ENCODE measurements at places on chromosomes 7 and 10.

GRCh38 chr7:50149369-50149768 lies 56.3 kb upstream of the ZPBP start:
- no peak for DNase-seq

GRCh38 chr10:49034925-49035324 lies 80.4 kb downstream of the VSTM4 start:
- DNase-seq = no peak

GRCh38 chr10:89206402-89207180 lies 526 bp downstream of the CH25H start:
- DNase-seq = no peak

DNA sequence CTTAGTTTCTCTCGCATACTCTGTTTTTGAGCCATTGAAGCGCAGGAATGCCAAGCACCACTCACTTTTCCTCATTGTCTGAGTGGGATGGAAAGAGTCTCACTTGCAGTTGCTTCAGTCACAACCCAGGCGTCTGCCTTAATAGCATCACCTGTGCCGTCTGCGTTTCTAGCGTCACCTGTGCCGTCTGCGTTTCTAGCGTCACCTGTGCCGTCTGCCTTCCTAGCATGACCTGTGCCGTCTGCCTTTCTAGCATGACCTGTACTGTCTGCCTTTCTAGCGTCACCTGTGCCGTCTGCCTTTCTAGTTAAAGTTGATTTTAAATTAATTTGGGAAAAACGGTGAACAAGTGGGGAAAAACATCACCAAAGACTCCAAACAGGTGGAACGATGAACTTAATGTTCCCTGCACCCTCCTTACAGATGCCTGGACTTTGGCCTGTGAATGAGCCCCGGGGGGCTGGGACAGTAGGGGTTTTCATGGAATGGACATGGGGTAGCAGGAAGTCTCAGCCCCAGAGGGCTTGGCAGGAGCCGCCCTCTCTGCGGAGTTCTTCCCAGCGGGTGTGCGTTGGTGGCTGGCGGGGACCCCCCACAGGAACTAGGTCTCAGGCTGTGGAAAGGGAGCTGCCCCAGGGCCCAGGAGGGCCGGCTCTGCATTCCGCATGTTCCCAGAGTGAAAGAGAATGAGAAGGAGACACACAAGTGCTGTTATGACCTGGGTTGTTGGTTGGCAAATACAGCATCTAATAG lies 3.5 kb downstream of the ZNF511 start:
- DNase-seq = no peak

GRCh38 chr7:104469166-104469820 lies 140.9 kb downstream of the LHFPL3 start:
- no peak for DNase-seq

DNA sequence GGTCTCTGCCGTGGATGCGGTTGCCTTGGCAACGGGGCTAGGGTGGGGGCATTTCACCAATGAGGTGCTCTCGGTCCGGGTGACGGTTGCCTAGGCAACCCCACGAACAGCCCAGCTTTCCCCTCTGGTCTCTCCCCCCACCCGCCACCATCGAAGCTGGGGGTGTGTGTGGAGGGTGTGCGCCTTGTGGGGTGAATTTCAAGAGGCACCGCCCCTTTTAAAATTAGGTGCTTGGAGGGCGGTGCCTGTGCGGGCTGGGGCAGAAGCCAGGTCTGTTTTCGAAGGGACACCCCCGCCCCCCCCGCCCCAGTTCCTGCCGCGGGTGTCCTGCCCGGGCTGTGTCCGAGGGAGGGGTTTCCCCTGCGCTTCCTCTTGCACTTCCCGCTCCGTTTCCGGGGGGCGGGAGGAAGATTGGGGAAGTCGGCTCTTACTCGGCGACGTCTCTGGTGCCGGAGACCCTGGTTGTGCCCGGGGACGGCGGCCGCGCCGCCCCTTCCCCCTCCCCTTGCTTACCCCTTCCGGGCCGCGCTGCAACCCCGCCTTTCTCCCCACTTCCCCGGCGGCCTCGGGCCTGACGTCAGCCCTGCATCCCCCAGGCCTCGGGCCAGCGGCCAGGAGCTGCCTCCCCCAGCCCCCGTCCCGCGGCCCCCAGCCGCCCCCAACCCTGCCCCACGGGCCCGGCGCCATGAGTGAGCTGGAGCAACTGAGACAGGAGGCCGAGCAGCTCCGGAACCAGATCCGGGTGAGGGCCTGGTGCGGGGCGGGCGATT lies 2.2 kb downstream of the GNB2 start:
- DNase-seq = no peak

DNA sequence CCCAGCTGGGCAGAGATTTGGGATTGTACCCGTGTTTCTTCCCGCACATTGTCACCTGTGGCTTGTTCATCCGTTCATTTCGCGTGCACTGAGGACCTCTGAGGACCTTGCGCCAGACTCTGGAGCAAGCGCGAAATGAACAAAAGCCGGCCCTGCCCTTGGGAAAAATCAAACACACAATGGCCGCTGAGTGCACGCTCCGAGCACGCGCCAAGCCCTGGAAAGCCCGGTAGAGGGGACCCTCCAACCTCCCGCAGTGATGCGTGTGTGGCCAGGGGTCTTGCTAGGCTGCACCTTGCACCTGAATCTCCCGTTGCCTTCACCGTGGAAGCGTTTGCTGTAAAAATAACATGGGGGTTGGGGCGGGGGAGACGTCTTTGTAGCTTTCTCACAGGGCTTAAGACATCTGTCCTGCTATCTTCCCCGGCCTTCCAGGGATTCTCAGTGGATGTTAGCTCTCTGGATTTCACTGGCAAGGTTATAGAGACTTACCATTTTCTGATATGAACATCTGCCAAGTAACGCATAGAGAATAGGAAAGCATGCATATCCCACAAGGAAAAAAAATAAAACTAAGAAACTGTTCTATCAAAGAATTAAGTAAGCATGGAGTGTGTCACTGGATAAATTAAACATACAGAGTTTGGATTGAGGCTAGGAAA lies 37.3 kb downstream of the ZNF777 start:
- DNase-seq = no peak

GRCh38 chr10:128092454-128092853 lies 33.8 kb downstream of the MKI67 start:
- no peak for DNase-seq

DNA sequence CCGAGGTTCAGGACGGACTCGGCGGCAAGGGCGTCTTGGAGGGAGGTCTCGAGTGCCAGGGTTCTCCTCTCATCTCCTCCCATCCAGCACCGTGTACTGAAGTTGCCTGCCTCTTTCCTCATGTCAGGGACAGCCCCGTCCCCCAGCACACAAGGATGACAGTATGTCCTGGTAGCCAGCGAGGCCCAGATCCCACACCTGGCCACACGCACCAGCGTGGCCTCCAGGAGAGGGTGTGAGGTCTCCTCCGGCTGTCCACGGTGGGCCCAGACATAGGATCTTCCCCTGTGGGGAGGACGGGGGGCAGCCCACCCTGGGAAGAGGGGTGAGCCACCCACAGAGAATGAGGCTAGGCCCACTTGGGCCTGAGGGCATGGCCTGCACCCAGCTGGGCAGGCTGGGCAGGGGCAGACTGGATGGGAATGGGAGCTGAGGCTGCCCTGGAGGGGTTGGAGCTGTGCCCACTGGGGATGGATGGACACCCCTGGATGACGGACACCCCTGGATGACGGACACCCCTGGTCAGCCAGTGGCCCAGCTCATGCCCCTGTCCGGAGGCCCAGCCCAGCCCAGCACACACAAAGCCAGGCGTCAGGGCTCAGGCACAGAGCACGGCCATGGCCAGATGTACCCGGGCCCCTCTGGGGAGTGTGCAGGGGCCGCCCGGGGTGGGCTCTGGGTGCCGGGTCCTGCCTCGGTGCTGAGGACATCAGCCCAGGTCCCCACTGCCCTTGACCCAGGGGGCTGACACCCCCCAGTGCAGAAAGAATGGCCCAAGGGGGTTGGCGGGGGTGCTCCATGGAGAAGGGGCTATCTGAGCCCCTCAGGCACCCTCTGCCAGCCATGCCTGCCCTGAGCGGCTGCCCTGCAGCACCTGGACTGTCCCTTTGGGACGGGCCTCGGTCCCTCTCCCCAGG lies 30.9 kb upstream of the CFAP46 start:
- DNase-seq = peak; percentile 34

DNA sequence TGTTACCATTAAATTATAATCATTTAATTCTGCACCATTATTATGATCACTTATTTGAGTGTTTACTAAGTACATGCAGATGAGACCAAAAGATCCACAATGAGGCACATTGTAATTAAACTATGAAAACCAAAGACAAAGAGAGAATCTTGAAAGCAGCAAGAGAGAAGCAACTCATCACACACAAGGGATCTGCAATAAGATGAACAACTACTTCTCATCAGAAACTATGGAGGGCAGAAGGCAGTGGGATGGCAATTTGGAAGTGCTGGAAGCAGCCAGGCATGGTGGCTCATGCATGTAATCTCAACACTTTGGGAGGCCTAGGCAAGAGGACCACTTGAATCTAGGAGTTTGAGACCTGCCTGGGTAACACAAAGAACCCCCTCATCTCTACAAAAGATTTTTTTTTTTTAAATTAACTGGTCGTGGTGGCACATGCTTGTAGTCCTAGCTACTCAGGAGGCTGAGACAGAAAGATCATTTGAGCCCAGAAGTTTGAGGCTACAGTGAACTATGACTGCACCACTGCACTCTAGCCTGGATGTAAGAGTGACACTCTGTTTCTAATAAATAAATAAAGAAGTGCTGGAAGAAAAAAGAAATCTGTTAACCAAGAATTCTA lies 47.7 kb downstream of the CDK6 start:
- no peak for DNase-seq

GRCh38 chr7:152052771-152053170 lies 27.3 kb downstream of the GALNT11 start:
- no peak for DNase-seq

- no peak for DNase-seq
Measured at GRCh38 chr10:33612116-33612515, 277.6 kb upstream of the NRP1 start.

DNA sequence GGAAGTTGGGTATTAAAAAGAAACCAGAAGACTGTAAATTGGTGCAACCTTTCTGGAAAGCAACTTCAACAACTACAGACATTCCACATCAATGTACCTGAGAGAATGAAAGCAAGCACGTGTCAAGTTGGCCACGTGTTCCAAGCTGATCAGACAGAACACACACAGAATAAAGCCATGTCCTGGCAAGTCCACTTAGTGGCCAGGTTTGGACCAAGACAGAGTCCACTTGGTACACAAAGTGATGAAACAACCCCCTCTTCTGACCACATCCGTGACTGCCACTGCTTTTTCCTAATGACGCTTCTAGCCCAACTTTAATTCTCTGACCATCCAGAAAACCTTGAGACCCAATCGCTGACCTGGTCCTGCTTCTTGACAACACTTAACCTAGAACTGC lies 109.4 kb downstream of the ABLIM1 start:
- peak; percentile 48 for DNase-seq

GRCh38 chr7:121080913-121081326 lies 92.4 kb downstream of the CPED1 start:
- DNase-seq = no peak

- no peak for DNase-seq
Measured at GRCh38 chr7:54189330-54189729, 352.8 kb upstream of the VSTM2A start.

GRCh38 chr10:43186150-43186549 lies 47.9 kb downstream of the CSGALNACT2 start:
- DNase-seq = no peak

GRCh38 chr7:155109121-155109520 lies 39.0 kb downstream of the HTR5A start:
- DNase-seq = no peak

DNA sequence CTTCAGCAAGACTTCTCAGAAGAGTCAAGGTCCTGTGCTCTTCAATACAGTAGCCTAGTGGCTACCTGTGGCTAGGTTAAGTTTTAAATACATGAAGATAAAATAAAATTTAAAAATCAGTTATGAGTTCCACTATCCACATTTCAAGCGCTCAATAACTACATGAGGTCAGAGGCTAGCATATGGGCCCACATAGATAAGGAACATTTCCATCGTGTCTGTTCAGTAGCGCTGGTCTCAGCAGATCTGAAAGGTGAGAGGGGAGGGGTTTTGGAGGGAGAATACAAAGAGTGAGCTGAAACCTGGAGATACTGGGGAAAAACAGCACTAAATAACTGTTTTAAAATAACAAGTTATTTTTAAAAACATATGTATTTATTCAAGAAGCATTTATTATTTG lies 219.0 kb downstream of the TRIL start:
- no peak for DNase-seq

- DNase-seq = peak; percentile 25
Measured at GRCh38 chr10:114301951-114302710, 63.1 kb downstream of the VWA2 start.

GRCh38 chr10:129888784-129889616 lies 75.1 kb downstream of the EBF3 start:
- DNase-seq = peak; percentile 73

DNA sequence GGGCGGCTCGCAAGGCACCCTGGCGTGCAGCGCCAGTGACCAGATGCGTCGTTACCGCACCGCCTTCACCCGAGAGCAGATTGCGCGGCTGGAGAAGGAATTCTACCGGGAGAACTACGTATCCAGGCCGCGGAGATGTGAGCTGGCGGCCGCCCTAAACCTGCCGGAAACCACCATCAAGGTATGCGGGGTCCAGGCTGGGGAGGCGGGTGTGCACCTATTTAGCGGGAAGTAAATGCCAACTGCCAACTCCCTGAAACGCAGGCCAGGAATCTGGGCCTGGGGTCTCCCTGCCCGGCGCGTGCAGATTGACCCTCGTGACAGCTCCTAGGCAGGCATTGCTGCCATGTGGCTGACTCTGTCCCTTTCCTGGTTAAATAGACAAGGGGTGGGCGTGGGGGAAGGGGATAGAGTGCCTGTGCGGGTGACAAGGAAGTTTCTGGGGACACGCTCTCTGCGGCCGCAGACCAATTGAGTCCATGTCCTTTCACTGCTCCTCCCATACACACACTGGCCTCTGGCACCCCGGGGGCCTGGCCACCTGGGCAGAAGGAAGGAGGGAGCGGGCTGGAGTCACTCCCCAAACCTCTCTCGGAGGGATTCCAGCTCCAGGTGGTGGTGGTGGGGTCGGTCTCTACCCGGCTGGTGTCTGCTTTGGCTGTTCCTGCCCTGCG lies 2.7 kb downstream of the EVX1 start:
- no peak for DNase-seq

DNA sequence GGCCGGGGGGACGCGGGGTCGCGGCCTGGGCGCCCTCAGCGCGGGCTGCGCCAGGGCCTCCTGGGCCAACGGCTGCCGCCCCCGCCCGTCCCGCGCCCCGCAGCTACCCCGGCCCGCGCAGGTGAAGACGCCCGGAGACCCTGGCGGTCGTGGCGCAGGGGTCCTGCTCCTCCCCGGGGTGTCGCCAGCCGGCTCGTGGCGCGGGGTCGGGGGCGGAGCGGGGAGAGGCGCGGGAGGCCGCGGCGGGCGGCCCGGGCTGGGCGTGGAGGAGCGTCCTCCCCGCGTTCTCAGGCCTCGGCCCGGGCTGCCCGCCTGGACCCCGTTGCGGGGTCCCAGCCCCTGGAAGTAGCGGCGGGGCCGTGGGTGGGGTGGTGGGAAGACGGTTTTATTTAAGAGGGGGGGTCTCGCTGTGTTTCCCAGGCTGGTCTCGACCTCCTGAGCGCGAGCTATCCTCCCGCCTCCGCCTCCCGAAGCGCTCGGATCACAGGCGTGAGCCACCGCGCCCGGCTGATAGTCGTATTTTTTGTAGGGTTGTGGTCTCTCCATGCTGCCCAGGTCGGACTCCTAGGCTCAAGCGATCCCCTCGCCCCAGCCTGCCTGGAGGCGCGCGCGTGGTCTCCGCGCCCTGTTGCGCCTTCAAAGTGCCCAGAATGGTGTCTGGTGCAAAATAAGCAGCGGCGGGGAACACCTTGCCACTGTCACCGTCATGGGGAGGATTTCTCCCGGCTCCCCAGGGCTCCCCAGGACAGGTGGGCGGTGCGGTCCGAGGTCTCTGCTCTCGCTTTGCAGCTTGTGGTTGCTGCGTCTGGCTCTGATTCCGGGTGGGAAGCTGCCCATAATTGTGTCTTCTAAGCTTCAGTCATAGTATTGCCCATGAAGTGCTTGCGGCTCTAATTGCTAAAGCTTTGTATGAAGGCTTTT lies 15.3 kb upstream of the SUN1 start:
- DNase-seq = no peak
